ENCODE measurements at places on chromosomes 3 and 15.

DNA sequence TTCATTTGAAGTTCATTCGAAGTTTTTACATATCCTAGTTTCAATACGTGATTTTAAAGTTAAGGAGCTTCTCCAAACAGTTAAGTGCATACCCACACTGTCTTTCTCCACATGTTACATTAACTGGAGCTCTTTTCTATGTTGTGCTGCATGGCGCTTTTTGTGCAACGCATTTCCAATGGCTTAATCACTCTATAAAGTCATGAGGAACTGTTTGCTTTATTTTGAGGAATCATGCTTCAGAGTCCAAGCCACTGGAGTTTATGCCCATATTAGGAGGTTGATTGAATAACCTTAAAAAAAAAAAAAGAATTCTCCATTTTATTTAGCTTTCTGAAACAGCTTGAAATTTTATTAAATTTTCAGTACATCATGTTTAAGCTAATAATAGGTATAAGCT lies 109.4 kb upstream of the MBNL1 start:
- DNase-seq, result peak; percentile 32

DNA sequence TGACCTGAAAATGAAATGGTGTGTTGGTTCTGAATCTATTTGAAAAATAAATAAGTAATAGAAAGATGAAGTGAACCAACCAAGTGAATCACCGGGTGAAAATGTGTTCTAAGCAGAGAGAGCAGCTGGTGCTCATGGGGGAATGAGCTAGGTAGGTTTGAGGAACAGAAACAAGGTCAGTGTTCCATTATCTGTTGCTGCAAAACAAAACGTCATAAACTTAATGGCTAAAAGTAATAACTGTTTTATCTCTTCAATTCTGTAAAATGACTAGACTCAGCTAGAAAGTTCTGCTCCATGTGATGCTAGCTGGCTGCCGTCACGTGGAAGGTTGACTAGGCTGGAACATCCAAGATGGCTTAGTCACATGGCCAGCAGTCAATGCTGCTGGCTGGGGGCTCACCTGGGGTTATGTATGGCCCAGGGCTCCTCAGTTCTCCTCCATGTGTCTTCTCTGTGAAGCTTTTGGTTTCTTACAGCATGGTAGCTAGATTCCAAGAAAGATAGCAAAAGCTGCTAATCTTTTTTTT lies 13.3 kb upstream of the SH3BP5 start:
- no peak for DNase-seq

DNA sequence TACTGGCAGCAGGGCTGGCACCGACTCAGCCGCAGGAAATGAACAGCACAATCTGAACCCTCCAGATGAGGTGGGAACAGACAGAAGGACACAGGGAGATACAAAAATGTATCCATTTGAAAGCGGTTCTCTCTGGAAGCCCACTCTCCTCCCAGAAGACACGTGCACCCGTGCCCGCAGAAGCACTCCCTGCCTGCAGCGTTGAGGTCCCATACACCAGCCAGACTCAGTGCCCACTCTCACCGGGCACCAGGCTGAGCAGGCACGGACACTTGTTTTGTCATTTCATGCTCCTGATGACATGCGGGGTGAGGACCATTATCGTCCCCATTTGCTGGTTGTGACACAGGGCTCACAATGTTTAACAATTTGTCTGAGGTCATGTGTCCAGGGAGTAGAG lies 297.4 kb upstream of the TLE3 start:
- DNase-seq, result no peak

DNA sequence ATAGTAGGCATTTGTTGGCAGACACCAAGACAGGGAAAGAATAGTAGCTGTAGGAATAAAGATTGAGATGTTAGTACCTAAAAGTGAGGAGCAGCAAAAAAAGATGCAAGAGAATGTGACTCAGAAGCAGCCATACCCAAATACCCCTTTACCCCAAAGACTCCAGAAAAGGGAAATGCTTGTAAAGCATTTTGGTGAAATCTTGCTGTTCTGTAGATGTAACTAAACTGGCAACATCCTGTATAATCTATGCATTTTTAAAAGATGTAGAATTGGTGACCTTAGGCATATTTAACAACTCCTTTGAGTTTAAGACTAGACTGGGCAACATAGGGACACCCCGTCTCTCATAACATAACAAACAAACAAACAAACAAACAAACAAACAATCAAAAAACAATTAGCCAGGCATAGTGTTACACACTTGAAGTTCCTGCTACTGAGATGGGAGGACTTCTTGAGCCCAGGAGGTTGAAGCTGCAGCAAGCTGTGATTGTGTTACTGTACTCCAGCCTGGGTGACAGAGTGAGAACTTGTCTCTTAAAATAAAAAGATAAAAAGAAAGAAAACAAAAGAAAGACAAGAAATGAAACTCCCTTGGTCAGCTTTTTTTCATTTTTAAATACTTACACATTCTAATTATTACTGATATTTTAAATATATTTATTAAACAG lies 361.5 kb upstream of the KCNH8 start:
- DNase-seq, result no peak

DNA sequence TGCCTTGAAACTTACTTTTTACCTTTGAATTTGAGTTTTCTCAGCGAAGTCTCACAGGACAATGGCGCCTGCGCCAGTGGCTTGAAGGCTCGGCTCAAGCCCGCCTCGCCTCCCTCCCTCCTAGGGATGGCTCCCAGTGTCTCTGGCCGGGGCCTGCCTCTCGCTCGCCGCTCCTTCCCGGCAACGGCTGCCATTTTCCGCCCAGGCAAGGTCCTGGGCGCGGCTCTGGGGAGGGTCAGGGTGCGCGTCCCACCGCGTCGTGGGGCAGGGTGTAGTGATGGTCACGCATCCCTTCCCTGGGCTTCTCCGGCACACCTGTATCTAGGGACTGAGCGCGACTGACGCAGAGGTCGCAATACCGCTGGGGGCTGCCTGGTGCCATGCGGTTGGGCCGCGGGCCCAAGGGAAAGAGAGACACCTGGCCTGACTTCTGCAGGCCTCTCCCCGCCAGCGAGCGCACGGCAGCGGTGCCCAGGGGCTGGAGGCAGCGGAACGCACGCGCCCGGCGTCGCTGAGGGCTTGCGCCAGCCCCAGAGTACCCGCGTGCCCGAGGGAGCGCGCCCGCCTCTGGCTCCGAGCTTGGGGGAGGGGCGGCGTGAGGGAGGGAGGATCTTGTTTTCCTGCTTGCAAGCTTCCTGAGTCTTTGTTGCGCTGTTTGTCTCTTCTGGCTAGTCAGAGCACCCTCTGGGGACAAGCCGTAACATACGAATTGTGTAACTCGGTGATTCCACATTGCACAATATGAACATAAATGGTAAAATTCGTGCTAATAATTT lies 20.7 kb upstream of the FEM1B start:
- DNase-seq, result no peak

DNA sequence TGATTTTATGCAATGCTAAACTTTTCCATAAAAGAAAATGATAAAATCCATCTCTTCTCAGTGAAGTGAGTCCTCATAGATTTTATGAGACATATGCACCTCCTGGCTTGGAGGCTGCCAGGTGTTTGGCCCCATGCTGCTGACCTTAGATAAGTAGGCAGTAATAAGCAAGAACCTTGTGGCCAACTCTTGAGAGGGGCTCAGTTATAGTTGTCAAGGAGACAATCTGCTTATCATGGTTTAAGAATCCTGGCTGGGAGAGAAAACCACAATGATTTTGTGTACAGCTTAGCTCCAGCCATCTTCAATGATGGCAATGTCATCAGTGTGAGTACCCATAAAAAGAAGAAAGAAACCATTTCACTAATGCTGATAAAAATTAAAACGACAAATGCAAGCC lies 252.1 kb downstream of the CPNE4 start:
- DNase-seq, result no peak

DNA sequence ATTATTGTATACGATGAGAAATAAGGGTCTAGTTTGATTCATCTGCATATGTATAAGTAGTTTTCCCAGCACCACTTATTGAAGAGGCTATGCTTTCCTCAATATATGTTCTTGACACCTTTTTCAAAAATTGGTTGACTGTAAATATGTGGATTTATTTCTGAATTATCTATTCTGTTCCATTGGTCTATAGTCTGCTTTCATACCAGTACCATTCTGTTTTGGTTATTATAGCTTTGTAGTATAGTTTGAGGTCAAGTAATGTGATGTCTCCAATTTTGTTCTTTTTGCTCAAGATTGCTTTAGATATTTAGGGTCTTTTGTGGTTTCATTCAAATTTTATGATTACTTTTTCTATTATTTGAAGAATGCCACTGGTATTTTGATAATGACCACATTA lies 103.8 kb upstream of the LIPC start:
- DNase-seq, result no peak

DNA sequence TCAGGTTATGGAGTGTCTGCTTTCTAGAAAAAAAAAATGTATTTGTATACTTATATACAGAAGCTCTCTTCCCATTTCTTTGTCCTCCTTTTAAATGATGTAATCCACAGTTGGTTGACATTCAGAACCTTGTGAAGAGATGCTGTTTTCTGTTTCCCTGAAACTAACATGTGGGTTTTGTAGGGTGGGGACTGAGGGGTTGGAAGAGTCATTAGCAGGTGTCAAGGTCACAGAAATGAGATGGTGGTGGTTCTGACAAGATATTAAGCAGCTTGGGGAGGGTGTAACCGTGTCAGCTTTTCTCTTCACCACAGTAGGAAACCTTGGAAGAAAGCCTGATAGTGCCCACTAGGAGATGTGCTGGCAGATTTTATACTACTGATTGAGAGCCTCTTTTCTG lies 2.4 kb downstream of the RASA2 start:
- DNase-seq, result no peak

GRCh38 chr15:48298914-48299313 lies 32.3 kb upstream of the DUT start:
- DNase-seq, result no peak

DNA sequence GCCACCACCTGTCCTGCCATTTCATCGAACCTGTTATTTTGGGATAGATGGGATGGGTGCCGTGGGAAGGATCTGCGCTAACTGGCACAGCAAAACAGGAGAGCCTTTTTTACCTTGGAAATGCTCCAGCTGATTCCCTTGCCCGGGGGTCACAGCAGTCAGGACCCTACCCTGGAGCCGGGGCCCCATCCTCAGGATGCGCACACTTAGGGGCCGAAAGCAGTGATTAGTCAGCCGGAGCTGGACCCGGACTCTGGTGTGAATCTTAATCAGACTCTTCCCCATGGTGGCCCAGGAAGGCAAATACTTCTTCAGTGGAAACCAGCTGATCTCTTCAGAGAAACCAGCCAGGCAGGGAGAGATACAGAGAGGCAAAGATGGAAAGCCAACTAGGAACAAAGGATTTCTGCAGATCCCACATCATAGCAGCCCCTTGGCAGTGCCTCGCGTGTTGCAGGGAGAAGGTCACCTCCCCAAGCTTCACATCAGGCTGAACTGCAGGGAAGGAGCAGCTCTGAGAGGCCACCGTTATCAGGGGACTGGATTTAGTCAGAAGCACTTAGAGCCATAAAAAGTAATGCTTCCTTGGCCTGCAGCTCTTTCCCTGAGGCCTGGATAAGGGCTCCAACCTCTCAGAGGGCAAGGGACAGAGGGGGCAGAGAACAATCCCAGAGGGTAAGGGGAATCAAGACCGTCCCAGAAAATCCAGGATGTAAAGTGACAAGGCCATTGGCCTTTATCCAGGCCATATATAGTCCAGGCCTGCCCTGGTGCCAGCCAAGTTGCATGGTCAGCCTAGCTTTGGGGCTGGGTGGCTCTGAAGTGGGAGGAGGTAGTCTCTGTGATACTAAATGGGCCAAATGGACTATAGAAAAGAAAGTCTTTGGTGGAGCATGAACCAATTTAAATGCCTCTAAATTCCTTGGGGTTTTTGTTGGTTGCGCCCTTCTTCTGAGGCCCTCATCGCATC lies 52.9 kb downstream of the WDR76 start:
- DNase-seq, result no peak
